Endothelial cell of umbilical vein (primary cell): ENCODE measurements at places on chromosomes 2 and 18. TPM values are rescaled to one million over a fixed set of nuclear protein-coding genes. Genes with fewer than 3 reads are reported as not detected.

- no peak for DNase-seq
These were observed 18.7 kb downstream of the ITPRID2 start for GRCh38 chr2:181910028-181910831.

GRCh38 chr2:81299841-81300240 lies 995.3 kb upstream of the LRRTM1 start:
- DNase-seq: no peak

DNA sequence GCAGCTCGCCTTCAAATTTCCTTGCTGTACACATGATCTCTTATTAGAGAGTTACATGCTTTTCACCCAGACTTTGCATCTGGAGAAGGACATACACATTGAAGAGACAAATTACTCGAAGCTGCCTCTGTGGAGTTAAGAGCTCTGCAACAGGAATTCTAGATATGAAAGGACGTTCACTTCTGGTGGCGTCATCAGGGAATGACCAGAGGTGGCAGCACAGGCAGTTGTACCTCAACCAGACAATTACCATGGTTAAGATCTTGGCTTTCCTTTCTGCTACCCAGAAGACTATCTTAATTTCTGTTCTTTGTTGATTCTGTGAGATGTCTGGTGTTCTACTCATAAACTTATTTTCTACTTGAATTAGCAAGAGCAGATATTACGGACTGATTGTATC lies 39.1 kb upstream of the MC4R start:
- DNase-seq: no peak

ALPP gene
- not detected in 2 replicates for total RNA-seq

SLC23A3 gene
- total RNA-seq: 5.2 and 7.1 TPM in 2 replicates
